Stimulated activated CD4-positive, alpha-beta T cell treated with anti-CD3 and anti-CD28 coated beads, Interleukin-15, amount 100 ng/mL, for 1 hour (primary cell): ENCODE measurements at places on chromosomes 13 and 19.

DNA sequence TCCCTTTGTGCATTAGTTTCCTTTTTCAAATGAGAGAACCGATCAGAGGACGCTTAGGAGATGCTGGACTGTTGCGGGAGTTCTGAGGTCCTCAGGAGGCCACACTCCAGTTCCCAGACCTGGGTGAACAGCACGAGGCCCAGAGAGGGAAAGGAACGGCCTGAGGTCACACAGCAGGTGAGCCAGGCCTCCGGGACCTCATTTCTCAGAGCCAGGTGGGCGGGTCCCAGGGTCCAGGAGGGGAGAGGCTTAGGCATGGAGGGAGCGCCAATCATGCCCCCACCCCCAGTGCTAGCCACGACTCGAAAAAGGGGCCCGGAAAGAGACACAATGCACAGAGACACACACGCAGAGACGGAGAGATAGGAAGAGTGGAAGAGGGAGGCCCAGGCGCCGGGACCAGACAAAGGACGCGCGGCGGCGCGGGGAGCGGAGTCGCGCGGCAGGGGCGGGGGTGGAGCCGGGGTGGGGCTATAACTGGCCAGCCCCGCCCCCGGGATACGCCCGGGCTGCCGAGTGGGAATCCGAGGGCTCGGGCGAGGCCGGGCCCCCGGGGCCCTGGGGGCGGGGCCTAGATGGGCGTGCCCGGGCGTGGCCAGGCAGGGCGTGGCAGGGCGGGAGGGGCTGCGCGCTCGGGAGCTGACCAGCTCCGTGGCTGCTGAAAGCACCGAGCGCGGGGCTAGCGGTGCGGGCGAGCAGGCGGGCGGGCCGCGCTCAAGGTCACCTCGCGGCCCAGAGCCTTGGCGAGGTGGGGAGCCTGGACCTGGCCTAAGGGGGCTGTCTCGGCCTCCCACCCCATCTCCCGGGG lies 1.6 kb downstream of the ELAVL3 start:
- no peak for DNase-seq

GRCh38 chr13:48579165-48579918 lies 46.5 kb upstream of the RCBTB2 start:
- DNase-seq = no peak

DNA sequence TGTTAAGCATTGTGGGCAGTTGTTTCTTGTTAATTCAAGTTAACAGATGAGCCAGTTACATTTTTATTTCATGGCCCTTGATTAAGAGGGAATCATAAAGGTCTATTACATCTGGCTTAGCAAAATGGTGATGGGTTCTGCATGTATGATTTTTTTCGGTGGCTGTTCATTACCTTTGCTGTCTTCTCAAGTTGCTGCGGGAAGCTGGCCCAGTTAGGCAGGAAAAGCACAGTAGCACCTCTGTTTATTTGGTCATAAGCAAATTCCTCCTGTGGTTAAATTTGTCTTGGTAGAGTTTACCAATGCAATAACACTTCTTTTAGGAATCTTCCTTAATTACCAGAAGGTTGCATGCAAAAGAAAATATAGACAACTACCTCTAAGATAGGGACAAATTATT lies 104.5 kb downstream of the FRY start:
- no peak for DNase-seq

DNA sequence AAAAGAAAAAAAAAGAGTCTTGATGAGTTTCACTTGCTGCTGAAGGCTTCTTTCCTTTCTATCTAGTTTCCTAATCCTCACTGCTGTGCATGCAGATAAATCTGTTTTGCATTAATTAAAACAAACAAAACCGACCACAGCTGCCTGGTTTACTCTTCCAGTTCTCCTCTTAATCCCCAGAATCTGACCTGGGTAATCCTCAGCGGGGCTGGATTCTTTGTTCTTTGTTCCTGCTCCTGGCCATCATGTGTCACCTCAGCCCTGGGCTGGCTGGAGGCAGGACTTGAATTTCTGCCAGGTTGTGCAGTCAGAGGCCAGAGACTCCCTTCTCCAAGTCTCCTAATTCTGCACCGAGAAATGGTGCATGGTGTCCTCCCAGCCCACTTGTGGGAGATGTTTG lies 52.2 kb upstream of the CYP4F8 start:
- no peak for DNase-seq

DNA sequence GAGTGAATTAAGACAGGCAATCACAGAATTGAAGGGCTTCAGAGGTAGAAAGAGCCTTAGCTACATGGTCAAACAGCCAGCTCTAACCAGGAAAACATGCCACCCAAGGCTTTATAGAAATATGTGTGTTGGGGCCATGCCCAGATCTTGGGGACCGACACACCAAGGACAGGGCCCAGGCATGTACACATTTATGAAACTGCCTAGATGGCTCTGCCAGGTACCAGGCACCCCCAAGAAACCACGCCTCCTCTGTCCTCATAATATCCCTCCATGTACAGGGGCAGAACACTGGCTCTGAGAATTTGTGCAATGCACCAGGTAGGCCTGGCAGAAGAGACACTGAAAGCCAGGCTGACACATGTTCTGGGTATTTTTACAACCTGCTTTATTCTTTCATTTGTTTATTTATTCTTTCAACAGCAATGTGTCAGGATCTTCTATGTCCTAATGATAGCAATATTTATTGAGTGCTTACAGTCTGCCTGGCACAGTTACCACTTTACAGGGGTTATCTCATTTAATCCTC lies 137.9 kb upstream of the LSM14A start:
- no peak for DNase-seq

DNA sequence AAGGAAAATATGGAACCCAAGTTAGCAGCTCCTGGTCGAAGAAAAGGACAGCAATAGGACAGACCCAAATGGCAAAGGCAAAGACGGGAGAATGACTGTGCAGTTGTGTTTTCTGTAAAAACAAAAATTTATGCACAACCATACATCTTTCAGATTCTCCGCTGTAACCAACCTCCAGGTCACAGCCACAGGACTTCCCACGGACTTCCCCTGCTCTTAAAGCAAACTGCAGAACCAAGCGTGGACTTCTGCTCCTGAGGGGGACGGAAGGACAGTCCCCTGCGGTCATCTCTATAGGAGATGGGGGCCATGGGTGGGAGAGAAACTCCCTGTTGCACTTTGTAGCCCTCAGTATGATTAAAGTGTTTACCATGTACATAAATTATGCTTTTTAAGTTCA lies 2.5 kb downstream of the GRTP1 start:
- no peak for DNase-seq

GRCh38 chr19:1009041-1009980 lies 9.1 kb downstream of the GRIN3B start:
- no peak for DNase-seq

DNA sequence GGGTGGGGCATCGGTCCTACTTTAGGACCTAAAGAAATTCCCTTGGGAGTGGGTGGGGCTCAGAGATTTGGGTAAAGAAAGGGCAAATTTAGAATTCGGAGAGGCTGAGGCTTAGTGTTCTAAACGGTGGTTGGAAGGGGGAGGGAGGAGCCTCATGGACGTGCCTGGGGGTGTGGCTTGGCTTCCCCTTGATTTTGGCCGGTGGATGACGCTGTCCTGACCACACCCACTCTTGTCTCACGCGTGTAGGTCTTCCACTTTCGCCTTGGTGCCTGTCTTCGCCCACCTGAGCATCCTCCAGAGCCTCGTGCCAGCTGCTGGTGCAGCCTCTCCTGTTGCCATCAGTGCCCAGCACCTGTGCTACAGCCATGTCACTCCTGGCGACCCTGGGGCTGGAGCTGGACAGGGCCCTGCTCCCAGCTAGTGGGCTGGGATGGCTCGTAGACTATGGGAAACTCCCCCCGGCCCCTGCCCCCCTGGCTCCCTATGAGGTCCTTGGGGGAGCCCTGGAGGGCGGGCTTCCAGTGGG lies 1.2 kb upstream of the NUP62 start:
- DNase-seq = no peak

DNA sequence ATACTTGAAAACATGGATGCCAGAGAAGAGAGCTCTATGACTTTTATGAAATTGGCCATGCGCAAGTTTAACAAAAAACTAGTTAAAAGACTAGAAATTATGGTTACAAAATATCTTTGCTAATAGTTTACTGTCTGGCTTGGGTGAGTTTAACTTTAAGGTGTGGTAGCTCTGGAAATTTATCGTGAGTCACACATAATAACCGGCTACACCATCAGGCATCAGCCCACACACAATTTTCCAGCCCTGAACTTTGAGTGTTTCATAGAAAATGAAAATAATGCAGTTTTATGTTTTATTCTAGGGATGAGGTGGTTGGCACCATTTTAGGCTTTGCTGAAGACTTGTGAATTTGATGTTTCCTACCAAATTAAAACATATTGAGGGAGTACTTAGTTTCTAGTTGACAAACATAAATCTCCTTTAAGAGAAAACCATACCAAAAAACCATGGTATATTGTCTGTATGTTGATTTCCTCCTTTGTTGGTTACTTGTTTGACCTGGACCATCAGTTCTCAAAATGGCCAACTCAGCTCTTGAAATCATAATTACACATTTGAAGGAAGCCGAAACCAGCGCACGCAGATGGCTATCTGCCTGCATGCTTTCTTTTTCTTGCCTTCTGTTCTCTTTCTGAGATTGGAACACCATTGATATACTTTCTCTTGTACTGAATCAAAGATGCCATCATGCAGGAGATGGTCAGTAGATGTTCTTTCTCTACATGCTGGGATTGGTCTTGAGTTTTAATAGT lies 125.1 kb downstream of the AKAP11 start:
- no peak for DNase-seq

DNA sequence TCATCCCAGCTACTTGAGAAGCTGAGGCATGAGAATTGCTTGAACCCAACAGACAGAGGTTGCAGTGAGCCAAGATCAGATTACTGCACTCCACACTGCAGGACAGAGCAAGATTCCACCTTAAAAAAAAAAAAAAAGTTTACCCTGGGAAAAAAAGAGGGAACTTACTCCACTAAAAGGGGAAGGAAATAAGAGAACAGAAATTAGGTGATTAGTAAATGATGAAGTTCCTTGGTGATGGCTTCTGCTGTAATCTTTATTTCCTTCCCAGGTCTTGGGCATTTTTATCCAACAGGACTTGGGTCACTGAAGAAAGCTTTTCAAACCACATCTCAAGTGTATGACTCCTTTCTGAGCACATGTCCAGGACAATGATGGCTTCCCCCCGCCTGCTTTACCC lies 9.3 kb downstream of the ZNF780A start:
- no peak for DNase-seq

DNA sequence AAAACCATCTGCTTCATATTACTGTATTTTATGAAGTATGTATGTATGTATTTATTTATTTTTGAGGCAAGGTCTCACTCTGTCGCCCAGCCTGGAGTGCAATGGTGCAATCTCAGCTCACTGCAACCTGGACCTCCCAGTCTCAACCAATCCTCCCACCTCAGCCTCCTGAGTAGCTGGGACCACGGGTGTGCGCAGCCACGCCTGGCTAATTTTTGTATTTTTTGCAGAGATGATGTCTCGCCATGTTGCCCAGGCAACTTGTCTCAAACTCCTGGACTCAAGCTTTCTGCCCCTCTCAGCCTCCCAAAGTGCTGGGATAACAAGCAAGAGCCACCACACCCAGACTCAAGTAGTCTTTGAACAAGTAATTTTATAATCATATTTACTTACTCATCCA lies 5.5 kb downstream of the KATNAL1 start:
- no peak for DNase-seq

GRCh38 chr13:95447814-95448213 lies 104.7 kb upstream of the CLDN10 start:
- DNase-seq = no peak

DNA sequence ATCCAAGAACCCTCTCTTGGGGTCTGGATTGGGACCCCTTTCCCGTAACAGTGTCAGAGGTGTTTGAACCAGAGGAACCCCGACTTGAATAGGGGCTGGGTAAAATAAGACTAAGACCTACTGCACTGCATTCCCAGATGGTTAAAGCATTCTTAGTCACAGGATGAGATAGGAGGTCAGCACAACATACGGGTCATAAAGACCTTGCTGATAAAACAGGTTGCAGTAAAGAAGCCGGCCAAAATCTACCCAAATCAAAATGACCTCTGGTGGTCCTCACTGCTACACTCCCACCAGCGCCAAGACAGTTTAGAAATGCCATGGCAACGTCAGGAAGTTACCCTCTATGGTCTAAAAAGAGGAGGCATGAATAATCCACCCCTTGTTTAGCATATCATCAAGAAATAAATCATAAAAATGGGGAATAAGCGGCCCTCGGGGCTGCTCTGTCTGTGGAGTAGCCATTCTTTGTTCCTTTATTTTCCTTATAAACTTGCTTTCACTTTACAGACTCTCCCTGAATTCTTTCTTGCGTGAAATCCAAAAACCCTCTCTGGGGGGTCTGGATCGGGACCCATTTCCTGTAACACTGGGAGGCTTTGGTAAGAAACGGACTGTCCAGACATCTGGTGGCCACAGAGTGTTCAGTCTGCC lies 4.4 kb upstream of the SIN3B start:
- no peak for DNase-seq

DNA sequence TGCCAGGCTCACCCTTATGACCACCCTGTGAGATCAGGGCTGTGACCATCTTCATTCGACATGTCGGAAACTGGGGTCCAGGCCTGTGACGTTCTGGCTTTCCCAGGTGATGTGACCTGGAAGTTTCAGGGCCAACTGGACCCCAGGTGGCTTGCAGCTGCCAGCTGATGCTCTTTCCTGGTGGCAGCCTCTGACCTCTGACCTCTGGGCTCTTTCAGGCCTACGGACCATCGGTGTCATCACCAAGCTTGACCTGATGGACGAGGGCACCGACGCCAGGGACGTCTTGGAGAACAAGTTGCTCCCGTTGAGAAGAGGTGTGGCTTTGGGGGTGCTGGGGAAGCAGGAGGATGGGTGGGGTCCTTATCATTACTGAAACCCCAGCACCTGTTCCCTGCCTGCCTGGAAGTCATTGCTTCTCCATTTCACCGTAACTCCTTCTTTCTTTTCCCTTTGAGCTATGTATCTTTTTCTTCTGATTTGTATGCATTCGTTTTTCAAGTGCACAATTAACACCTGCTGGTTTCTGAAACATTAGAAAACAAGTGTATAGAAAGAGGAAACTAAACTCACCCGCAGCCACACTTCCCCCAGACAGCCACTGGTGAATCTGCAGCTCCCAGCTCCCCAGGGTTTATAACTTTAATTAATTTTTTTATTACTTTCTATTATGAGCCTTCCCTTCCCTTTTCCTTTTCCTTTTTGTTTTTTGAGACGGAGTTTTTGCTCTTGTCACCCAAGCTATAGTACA lies 58.9 kb downstream of the TMED1 start:
- DNase-seq = no peak

DNA sequence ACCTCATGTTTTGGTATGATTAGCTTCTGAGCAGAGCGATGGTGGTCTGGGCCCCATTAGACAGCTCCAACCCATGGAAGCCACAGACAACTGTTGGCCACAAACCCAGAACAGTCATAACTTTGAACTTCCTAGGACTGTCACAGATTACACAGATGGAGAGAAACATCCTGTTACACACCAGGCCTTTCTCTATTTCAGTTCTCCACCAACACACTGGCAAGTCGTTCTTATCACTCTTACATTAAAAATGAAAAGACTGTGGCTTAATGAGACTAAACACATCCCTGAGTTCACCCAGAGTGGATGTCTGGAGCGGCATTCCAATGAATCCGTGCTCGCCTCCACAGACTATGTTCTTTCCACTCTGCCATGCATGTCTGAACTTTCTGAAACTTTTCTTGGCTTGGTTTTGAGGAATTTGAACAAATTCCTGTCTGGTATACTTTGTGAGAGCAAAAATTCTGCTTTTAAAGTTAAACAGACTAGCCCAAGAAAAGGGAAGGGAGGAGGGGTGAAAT lies 109.1 kb downstream of the NALCN start:
- no peak for DNase-seq

GRCh38 chr13:22961835-22962537 lies 218.8 kb upstream of the SGCG start:
- DNase-seq = no peak
